ENCODE measurements at places on chromosomes 1 and 21.

- DNase-seq: no peak
These were observed 35.5 kb upstream of the SLAMF9 start for GRCh38 chr1:159989581-159989980.

- no peak for DNase-seq
These were observed 55.2 kb downstream of the PRDM16 start for GRCh38 chr1:3124246-3124645.

- DNase-seq: no peak
These were observed 13.0 kb upstream of the GPR137B start for GRCh38 chr1:236129306-236129705.

GRCh38 chr1:66211521-66211920 lies 322.4 kb upstream of the SGIP1 start:
- no peak for DNase-seq

DNA sequence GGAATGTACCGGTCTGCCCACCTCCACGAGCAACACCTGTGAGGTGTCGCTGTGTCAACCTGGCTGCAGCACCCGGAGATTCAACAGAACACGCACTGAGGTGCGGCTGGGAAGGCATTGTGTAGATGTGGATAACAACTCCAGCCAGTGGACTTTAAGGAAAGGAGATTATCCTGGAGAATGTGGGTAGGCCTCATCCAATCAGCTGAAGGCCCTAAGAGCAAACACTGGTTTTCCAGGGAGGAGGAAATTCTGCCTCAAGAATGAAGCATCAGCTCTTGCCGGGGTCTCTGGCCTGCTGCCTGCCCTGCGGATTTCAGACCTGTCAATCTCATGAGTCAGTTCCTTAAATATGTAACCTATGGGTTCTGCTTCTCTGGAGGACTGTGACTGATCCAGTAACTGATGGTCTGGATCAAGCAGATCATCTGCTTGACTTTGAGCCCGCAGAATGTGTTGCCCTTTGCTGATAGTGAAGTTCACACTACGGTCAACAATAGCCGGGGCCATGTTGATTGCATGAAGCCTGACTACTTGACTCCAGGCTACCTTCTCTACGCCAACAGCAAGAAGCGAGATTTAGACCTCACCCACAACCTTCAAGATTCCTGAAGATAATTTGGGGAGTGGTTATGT lies 15.9 kb upstream of the PRDM15 start:
- peak; percentile 46 for DNase-seq

GRCh38 chr1:63906047-63906704 lies 132.4 kb downstream of the ROR1 start:
- DNase-seq: no peak

Data from LHCN-M2 (cell line).